Lung (tissue), 17 donors: ENCODE measurements at places on chromosomes 12 and 14. TPM values are rescaled to one million over a fixed set of nuclear protein-coding genes. Genes with fewer than 3 reads are reported as not detected.

The SYT10 gene
- total RNA-seq: 0.12 TPM

The OR6C2 gene
- total RNA-seq: 0.14 TPM

The PTGER2 gene
- total RNA-seq: 3.7 TPM

The GLI1 gene
- 2.4 TPM for total RNA-seq

The AQP5 gene
- 39.7 TPM for total RNA-seq

The PLEK2 gene
- 2.8 TPM for total RNA-seq

The HNRNPA1 gene
- 852 TPM for total RNA-seq

The KLRK1 gene
- total RNA-seq: 2.9 TPM

The ZNF891 gene
- 1.3 TPM for total RNA-seq

The TNFAIP2 gene
- total RNA-seq: 192 TPM

The SLC10A1 gene
- not detected for total RNA-seq

The KRT75 gene
- not detected for total RNA-seq
